ENCODE measurements at places on chromosomes 4 and X.

- no peak for DNase-seq
Measured at GRCh38 chr4:617644-618641, 7.4 kb upstream of the PDE6B start.

- no peak for DNase-seq
Measured at GRCh38 chr4:158861281-158861680, 92.5 kb downstream of the FNIP2 start.

DNA sequence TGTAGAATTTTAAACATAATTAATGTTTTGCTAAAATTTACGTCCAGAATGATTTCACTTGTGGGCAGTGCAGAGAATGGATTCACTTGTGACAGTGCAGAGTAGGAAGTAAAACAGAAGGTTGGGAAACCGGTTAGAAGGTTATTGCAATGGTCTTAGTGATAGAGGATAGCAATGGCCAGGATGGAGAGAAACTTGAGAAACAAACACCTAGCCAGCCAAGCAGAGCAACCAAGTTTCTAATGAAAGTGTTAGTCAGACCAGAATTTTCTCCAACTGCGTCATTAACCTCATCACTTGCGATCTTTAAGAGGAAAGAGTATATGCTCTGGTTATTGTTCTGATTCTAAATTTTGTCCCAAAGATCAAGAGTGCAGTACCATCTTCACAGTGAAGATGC is 50.0 kb upstream of the TBC1D9 start:
- DNase-seq = no peak

DNA sequence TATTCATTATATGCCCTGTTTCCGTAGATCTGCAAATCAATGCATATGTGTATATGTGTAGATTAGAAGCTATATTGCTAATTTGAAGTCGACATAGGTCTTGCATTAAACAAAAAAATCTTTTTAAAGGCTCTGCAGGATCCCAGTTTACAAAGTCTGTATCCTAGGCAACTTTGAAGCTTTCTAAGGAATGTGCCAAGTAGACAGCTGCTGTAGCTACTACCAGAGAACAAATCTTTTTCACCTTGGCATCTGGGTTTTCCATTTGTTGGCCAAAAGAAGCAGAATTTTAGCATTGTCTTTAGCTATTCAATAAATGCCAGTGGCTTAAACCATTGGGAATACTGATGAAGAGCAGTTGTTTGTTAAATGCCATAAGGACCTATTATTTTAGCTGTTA is 88.0 kb downstream of the NAA11 start:
- DNase-seq = no peak

DNA sequence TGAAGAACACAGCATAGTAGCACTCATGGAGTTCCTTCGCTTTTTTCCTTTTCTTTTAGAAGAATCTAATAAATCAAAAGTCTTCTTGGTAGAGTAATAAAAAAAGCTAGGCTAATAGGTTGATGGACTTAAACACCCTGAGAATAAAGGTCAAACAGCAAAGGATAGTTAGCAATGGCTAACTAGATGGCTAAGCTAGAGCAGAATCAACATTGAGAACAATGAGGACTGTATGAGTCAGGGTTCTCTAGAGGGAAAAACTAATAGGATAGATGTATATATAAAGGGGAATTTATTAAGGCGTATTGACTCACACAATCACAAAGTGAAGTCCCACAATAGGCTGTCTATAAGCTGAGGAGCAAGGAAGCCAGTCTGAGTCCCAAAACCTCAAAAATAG is 550.9 kb downstream of the GLUD2 start:
- no peak for DNase-seq

- no peak for DNase-seq
Measured at GRCh38 chrX:129239371-129239770, 283.9 kb downstream of the SMARCA1 start.

DNA sequence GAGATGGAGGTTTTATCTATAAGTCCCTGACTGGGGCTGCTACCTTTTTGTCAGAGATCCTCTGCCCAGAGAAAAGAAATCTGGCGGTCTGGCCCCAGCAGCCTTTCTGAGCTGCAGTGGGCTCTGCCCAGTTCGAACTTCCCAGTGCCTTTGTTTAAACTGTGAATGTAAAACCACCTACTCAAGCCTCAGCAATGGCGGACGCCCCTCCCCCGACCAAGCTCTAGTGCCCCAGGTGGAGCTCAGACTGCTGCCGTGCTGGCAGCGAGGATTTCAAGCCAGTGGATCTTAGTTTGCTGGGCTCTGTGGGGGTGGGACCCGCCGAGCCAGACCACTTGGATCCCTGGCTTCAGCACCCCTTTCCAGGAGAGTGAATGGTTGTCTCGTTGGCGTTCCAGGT is 121.8 kb downstream of the TSPAN5 start:
- no peak for DNase-seq

- DNase-seq = no peak
Measured at GRCh38 chr4:98609934-98610333, 48.5 kb downstream of the TSPAN5 start.

GRCh38 chrX:137101273-137101990 is 67.6 kb upstream of the GPR101 start:
- DNase-seq = no peak

- no peak for DNase-seq
Measured at GRCh38 chr4:3192188-3192587, 56.8 kb upstream of the MSANTD1 start.

DNA sequence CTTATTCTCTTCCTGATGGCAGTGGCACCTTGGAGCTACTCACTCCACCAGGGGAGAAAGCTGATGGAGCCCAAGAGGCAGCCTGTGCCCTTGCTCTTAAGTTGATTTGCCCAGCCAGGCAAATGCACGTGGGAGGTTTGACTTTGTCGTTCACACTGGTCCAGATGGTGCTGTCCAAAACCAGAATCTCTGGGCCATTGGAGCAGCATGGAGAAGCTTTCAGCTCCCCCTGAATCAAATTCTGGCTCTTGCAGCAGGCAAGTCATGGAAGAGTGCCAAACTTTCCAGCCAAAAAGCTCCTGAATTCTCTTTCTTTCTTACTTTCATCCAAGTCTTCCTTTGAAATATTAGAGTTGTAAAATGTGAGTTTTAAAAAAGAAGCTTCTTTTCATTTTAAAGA is 970.4 kb downstream of the RPA4 start:
- DNase-seq = no peak

- DNase-seq = no peak
Measured at GRCh38 chrX:72545990-72546389, 26.7 kb downstream of the HDAC8 start.

GRCh38 chr4:96519291-96519690 is 679.4 kb downstream of the PDHA2 start:
- no peak for DNase-seq

GRCh38 chrX:106894978-106895452 is 8.1 kb downstream of the RIPPLY1 start:
- no peak for DNase-seq

Measured in stimulated activated CD8-positive, alpha-beta memory T cell treated with anti-CD3 and anti-CD28 coated beads, Interleukin-7, amount 100 ng/mL, for 48 hours (primary cell).